Breast epithelium (tissue), 4 donors: ENCODE measurements at places on chromosomes 13 and 19.

- no peak for DNase-seq
These were observed 494.6 kb downstream of the MYO16 start for GRCh38 chr13:109123971-109124370.

DNA sequence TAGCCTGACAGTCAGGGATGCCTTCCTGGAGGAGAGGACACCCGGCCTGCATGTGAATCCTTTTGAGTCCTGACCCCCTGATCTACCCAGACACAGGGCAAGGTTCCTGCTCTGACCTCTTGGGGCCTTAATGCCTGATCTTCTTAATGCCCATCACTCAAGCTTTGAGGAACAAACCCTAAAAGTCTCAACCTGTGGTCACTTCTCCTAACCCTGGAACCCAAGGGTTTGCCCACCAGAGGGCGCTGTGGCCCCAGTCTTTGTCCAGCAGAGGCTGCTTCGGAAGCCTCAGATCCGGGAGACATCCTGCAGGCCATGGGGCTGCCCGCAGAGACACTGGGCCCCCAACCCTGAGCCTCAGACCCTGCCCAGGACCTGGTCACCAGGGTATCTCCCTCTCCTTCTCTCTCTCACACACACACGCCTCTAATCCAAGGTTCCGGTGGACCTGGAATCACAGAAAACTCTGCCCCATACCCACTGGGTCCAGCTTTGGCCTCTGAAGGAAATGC lies 9.8 kb upstream of the DPF1 start:
- DNase-seq = peak; percentile 78

GRCh38 chr19:4534836-4535658 lies at the start of gene PLIN5:
PLIN5 (minus strand) TSS chr19:4535224; CDS start chr19:4534074, 1,150 bp downstream.
- peak; percentile 51 for DNase-seq

DNA sequence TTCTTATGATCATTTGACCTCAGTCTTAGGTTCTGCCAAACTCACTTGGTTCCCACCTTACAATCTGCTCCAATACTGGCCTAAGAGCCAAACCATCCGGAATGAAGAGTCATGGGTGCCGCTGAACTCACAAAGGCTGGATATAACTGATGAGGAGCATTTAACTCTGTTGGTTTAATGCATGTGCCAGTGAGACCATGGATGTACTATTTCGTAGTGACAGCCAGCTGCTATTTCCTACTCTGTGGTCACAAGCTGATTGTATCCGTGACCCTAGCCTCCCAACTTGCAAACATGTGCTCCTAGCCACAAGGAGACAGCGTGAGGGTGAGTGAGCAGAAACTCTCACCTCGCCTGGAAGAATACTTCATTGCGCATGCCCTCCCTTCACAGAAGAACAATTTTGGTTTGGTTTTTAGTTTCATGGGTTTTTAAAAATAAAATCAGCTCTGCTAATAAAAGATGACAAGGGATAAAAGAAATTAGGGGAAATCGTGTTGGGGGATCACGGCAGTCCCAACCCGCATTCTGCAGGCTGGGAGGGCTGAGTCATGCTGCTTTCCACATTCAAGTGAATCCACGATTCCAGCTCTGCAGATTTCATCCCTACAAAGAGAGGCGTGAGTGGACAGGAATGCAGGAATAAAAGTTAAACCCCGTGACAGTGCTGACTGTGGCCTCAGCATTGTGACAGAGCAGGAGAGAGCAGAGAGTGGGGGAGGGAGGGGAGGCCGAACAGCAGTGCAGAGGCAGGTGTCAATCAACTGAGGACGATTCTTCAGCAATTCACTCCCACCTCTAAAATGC lies 66.8 kb upstream of the RAP2A start:
- DNase-seq = peak; percentile 22

- DNase-seq = no peak
These were observed 4.9 kb upstream of the KLK15 start for GRCh38 chr19:50838239-50838638.

DNA sequence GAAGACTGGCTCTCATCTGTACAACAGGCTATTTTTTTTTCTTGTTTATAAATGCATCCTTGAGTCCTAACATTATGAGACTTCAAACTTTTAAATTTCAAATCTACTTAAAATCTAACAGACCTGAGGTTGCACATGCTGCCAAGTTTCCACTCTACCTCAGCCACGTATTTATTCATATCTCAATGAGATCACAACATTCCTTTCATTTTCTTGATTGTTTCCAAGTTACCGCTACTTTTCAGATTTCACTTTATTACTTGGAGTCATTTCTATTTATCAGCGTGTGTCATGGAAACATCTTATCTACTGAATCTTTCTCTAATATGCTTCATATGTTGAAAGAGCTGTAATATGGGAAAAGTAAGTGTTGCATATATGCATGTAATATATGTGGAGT lies 1257.5 kb upstream of the ATXN8OS start:
- no peak for DNase-seq

DNA sequence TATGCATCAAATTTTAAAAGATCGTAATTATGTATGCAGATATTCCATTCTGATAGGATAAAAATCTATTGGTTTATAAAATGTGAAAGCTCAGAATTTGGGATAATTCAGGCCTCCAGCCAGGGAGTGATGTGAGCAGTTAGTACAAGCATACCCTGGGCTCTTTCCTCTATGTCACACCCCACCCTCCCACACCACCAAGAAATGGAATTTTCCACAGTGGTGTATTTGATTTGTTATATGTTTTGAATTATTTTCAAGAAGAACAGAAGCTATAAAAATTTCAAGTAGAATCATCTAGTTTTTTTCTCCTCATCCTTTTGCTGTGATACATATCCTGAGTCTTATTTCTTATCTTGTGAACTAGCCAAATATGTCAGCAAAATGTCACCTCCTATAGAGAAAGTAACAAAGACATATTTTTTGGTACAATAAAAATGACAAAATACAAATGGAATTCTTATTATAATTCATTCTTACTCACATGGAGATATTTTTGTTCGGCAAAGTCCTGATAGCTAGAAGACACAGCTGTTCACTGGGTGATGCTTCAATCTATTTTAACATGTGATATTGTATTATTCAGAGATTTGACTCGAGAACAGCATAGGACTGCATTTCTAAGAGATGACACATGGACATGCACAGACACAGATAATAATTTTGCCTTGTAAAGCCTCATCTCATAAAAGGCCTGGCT lies 61.2 kb upstream of the FRY start:
- no peak for DNase-seq

DNA sequence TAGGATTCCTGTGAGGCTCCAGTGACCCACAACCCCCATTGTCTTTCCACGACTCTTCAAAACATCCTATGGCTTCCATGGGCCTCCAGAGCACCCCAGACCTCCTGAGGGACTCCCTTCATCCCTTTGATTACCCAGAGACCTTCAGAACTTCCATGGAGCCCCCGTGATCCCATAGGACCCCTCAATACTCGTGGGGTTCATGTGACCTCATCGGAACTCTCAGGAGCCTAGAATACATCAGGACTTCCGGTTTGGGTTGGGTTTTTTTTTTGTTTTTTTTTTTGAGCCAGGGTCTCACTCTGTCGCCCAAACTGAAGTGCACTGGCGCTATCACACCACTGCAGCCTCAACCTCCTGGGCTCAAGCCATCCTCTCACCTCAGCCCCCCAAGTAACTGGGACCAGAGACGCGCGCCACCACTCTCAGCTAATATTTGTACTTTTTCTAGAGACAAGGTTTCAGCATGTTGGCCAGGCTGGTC lies 774 bp downstream of the ALDH16A1 start:
- no peak for DNase-seq

GRCh38 chr13:38763446-38764381 lies 76.8 kb downstream of the FREM2 start:
- DNase-seq = no peak

DNA sequence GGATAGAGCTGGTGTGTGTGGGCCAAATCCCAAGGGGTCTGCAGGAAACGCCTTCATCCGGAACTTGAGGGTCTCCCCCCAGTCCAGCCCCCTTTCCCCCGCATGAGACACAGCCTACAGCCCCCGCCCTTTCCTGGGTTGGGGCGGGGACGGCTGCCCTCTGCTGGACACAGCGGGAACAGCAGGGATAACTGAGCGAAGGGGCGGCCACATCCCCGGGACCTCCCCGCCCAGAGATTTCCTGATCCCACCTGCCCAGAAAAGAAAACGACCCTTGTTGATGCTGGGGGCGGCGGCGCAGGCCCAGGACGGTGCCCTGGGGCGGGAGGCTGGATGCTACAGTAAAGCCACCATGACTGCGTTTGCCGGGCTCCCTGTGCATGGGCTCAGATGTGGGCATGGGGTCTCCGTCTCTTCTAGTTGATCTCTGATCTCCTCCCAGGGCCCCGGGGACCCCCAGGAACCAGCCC lies 14.2 kb downstream of the ONECUT3 start:
- no peak for DNase-seq

- DNase-seq = no peak
These were observed 127.1 kb upstream of the SPACA7 start for GRCh38 chr13:112248862-112249592.

- peak; percentile 49 for DNase-seq
These were observed 9.2 kb upstream of the FBN3 start for GRCh38 chr19:8158411-8159074.
